ENCODE measurements at places on chromosomes 7 and 10.

DNA sequence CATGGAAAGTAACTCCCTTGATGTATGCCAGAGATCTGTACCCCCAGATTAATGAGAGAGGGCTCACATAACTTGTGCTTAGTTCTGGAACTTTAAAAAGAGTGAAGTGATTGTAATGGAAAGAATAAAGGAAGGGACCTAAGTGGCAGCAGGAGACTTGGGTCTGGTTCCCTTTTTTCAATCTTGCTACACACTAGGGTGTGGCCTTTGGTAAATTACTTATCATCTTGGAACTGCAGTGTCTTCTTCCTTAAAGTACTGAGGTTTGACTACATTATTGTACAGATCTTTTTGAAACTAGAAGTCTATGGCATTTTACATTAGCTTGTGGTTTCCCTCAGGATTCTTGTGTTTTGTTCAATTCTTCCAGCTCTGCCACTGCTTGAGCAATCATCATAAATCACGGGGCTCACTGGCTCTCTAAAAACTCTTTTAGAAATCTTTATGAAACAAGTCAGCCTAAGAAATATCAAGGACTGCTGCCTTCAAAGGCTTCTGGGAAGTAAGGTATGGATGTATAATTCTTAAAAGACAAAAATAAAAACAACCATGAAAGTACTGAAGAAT lies 22.5 kb upstream of the CHRM2 start:
- DNase-seq: no peak

- DNase-seq: no peak
Observed at GRCh38 chr7:96300502-96300901, 21.4 kb downstream of the SLC25A13 start.

DNA sequence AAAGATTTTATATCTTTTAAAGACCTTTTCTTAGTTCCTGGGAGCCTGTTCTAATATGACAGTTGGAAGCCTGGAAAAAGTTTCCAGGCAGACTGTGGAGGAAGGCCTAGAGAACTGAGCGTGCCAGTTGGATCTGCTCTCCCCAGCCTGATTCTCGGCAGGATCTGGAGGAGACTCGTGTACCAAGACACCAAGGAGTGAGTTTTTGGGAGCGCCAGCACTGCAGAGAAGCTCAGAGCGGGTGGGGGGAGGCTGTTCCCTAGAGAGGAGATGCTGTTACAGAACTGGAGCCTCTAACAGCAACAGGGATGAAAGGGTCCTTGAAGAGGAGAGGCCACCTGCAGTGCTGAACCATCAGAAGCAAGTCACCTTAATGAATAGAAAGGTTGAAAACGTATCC lies 52.9 kb downstream of the LYZL2 start:
- DNase-seq: no peak

- DNase-seq: no peak
Observed at GRCh38 chr7:23713285-23714149, 3.5 kb downstream of the STK31 start.

DNA sequence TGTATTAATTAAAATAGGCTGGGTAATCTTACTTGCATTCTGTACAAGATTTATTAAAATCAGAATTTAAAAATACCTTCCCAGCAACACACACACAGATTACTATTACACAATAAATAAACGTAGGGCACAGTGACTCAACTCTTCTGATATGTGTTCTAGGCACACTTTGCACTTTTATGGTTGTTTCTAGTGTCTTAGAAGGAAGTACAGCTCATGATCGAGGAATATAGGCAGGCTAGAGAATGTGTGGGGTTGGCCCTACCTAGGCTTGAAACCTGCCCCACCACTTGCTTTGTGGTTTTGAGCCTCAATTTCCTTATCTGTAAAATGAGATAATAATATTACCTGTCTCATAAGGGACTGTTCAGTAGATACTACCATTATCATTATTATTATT lies 30.5 kb downstream of the ARMC3 start:
- DNase-seq: no peak

DNA sequence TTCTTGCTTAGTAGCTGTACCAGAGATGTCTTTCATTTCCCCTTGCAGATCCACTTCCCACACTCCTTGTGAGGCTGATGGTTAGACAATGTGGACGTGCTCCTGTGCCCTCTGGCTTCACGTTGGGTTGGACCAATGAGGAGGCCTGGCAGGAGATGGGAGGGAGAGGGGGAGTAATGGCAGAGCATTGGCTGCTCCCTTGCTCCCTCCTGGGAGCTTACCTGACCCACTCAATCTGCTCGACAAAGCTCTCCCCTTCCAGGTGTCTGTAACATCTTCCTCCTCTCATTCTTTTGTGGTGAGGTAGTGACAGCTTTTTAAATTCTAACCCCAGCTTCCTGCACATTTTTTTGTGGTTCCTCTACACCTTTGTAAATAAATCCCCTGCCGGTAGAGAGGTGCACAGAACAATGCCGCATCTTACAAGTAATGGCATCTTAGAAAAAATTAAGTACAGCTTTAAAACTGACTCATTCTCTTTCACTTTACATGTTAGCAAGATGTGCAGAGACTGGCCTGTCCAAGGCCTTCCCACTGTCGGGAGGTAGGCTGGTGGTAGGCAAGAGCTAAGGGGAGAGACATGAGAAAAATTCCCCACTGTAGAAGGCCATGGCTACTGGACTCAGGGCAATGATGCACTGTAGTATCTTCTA lies 134.3 kb downstream of the HTR7 start:
- no peak for DNase-seq

GRCh38 chr7:91411060-91411459 lies 146.8 kb downstream of the FZD1 start:
- no peak for DNase-seq

- DNase-seq: no peak
Observed at GRCh38 chr7:6169805-6170520, 102.5 kb downstream of the CYTH3 start.

GRCh38 chr7:96679886-96680285 lies 29.8 kb downstream of the SEM1 start:
- DNase-seq: no peak

DNA sequence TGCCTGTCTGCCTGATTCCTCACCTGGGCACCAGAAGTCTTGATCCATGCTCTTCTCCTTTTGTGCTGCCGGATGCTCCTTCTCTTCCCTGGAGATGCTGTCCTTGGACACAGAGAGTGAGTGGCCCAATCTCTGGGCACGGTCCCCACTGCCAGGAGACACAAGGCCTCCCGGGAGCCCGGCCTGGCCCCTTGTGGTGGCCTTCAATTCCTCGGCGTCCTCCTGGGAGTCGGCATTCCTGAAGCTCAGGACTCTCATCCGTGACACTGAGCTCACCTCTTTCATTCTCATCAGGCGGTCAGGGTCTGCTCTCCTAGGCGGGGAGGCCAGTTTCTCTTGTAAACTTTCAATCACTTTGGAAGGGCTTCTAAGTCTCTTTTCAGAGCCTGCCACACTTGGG lies 33.3 kb downstream of the JCAD start:
- DNase-seq: no peak

All from CD14-positive monocyte (primary cell).